ENCODE measurements at places on chromosomes 16 and 17. TPM values are rescaled to one million over a fixed set of nuclear protein-coding genes. Genes with fewer than 3 reads are reported as not detected.

KRT26 gene
- not detected for total RNA-seq

ABCC11 gene
- total RNA-seq: 0.13 TPM

KCNJ16 gene
- not detected for total RNA-seq

DNA sequence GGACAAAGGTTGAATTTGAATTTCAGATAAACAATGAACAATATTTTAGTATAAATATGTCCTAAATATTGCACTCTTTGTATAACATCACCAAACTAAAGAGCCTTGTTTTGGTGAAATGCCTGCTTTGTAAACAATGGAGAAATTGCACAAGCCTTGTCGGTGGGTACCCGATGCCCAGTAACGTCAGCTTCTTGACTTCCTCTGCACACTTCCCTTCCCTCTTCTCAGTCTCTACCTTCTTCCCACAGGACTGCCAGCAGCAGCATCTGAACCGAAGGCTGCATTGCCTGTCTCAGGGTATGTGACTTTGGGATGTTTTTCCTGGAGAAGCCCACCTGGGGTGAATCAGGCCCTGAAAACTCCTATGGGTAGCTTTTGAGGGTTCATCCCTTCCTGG, 113.9 kb downstream of the UTP18 start:
- DNase-seq: no peak

GRCh38 chr17:51580869-51581268, 320.5 kb downstream of the UTP18 start:
- DNase-seq: no peak

- no peak for DNase-seq
Observed at GRCh38 chr17:17725752-17726457, 44.6 kb downstream of the RAI1 start.

GRCh38 chr17:50163843-50164696, 1.7 kb upstream of the SGCA start:
- DNase-seq: no peak
